ENCODE measurements at places on chromosomes 6 and 20. TPM values are rescaled to one million over a fixed set of nuclear protein-coding genes. Genes with fewer than 3 reads are reported as not detected.

The IPCEF1 gene
- total RNA-seq: under 0.01 TPM

The KCNS1 gene
- total RNA-seq: 0.29 TPM

The HNF4A gene
- not detected for total RNA-seq

The RCAN2 gene
- total RNA-seq: 2.2 TPM

The ZNF311 gene
- 1.8 TPM for total RNA-seq

The CYP39A1 gene
- total RNA-seq: 1.3 TPM

The LRFN2 gene
- not detected for total RNA-seq

The OXT gene
- total RNA-seq: not detected

The C6orf118 gene
- total RNA-seq: not detected

The BPI gene
- total RNA-seq: not detected

The NOL4L gene
- total RNA-seq: 4.0 TPM

Data from smooth muscle cell of trachea (primary cell).